ENCODE measurements at places on chromosomes 5 and 9. TPM values are rescaled to one million over a fixed set of nuclear protein-coding genes. Genes with fewer than 3 reads are reported as not detected.
A peak's percentile ranks its signal among the peaks of the same experiment; 100 is the strongest.

GRCh38 chr9:107982745-107983144, 493.2 kb upstream of the KLF4 start:
- no peak for DNase-seq

- no peak for DNase-seq
These were observed 41.9 kb downstream of the MOCS2 start for GRCh38 chr5:53067641-53068040.

Gene FIBCD1
- total RNA-seq, result 1.8 TPM

DNA sequence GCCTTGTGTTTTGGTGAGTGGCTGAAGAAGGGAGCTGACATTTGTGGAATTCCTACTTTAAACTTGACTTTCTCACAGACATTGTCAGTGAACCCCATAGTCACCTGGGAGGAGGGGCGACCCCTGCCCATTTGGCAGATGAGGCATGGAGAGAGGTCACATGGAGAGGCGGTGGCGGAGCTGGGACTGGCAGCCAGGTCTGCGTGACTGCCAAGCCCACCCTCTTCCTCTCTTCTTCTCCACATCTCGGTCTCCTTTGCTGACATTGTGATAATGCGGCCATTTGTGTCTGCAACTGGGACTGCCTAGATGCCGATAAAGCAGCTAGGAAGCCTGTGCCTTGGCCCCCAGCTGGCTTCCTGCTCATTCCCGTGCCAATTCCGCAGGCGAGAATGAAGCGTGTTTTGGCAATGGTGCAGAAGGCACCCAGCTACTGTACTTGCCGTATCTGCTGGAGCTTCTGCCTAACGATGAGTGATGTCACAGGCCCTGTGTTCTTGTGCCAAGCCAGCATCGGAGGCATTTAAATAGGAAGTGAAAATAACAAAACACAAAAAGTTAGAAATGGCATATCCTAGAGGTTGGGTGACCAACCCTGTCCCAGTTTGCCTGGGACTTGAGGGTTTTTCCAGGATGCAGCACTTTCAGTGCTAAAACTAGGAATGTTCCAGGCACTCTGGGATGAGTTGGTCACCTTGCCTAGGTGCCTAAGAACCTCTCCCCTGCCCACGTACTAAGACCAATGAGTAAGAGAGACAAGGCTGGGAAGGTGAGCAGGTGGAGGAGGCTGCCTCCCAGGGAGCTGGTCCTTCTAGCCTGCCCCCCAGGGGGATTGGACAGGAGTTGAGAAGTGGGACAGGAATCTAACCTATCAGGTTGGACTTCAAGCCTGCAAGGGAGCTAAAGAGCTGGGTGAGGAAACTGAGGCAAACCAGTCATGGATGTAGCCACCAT, 23.6 kb downstream of the OLFML2A start:
- DNase-seq, result peak; percentile 72

DNA sequence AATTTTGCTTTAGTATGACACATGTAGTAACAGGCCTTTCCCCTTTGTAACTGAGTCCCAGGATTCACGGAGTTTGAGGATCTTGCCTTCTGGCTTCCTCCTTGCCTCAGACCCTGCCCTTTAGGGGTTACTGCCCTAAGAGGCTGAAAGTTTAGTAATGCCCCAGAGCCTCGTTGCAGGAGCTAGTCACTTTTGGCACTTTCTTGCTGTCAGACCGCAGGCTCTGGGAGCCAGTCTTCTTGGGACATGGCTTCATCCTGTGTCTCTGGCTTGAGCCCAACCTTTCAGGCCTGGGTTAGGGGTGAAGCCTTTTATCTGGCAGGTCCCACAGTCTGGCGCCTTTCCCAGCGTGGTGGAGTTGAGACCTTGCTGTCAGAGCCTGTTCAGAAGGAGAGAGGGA, 185.6 kb upstream of the DMRT1 start:
- peak; percentile 97 for DNase-seq

Gene PHF24
- 2.2 TPM for total RNA-seq

DNA sequence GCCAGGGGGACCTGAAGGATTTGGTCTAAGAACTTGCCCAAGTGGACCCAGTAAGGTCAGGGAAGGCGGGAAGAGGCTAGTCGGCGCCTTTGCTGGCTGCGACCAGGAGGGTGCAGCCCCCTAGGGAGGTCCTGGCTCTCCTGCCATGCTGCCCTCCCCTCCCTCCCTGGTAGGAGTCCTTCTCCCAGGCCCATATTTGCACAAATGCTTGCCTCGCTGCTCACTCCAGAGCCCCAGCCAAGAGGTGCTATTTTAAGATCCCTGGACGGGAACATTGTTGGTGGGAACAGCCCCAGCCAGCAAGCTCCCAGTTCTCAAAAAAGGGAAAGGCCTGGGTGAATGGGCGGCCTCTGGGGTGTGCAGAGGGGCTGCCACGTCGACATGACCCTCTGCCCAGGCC, 4.3 kb upstream of the IL17B start:
- peak; percentile 80 for DNase-seq

Gene N4BP3
- 1.9 TPM for total RNA-seq

Gene NUTM2F
- not detected for total RNA-seq

Gene ZCCHC9
- 16.2 TPM for total RNA-seq

Gene WDR38
- not detected for total RNA-seq

DNA sequence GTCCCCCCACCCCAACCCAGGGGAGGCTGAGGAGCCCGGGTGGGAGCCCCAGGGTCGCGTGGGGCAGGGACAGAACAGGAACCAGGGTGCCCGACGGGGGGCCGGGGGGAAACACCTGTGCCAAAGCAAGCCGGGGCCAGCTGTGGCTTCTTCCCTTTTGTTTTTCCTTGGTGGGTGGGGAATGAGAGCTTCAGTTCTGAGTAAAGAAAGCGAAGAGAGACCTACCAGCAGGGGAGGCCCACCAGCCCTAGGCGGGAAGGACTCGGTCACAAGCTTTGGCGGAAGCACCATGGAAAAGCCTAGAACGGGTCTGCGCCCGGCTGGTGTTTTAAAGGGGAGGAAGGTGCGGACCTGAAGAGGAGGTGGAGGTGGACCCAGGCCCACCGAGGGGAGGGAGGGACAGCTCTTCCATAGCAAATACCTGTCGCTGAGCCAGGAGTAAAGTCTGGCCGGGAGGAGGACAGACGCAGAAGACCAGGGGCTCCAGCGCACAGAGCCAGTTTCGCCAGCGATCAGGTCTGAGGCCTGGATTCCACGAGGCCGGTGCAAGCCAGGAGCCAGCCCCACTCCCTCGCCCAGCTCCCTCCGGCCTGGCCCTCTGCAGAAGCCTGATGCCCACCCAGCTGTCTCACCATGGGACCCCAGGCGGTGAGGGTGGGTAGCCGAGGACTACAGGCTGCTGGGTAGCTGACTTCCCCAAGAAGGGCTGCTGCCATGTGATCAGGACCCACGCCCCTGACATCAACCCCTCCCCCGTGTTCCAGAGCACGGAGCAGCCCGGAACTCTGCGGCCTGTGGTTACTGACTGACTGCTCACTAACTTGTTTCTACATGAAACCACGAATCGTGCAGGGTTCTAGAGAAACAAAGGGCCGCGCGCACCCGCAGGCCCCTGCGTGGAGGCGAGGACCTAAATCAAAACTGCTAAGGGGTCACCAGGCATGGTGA, 849 bp upstream of the MGAT1 start:
- peak; percentile 78 for DNase-seq

DNA sequence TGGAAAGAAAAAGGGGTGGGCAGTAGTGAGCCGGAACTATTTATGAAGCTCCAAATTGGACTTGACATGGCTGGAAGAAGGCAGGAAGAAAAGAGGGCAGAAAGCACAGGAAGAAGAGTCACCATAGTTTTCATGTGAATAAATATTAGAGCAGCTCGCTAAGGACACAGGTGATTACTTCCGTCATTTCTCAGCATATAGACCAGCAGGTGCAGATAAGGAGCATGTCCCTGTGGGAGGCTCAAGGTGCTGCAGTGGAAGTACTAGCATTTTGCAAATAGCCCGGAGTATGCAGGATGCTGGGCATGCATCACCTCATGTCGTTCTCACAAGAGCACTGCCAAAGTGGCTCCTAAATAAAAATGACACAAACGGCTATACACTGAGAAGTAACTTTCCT, 71.3 kb upstream of the HTR4 start:
- DNase-seq, result no peak

Gene LIX1
- total RNA-seq, result not detected

GRCh38 chr5:59180515-59180914, 597.6 kb downstream of the RAB3C start:
- no peak for DNase-seq

GRCh38 chr9:36704148-36704547, 131.5 kb downstream of the MELK start:
- DNase-seq, result no peak

GRCh38 chr9:18877984-18878383, 155.0 kb downstream of the SAXO1 start:
- no peak for DNase-seq
